ENCODE measurements at places on chromosomes 7 and 10.

GRCh38 chr10:86644152-86644793 is 10.1 kb upstream of the OPN4 start:
- no peak for DNase-seq

DNA sequence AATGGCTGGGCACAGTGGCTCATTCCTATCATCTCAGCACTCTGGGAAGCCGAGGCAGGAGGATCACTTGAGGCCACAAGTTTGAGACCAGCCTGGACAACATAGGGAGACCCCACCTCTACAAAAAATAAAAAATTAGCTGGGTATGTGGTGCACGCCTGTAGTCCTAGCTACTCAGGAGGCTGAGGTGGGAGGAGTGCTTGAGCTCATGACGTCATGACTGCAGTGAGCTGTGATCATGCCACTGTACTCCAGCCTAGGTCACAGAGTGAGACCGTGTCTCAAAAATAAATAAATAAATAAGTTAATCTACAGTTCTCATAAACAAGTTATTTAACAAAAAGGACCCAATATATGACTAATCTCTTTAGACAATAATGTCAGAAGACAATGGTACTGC is 76.2 kb downstream of the TPK1 start:
- no peak for DNase-seq

GRCh38 chr10:59243611-59244195 is 67.3 kb downstream of the PHYHIPL start:
- no peak for DNase-seq

GRCh38 chr7:68776326-68776725 is 821.9 kb upstream of the AUTS2 start:
- DNase-seq, result no peak

GRCh38 chr7:16318989-16319915 is 102.1 kb downstream of the CRPPA start:
- DNase-seq, result no peak

- DNase-seq, result no peak
Observed at GRCh38 chr10:56035489-56035888, 325.6 kb downstream of the ZWINT start.

- DNase-seq, result peak; percentile 4
Observed at GRCh38 chr7:99021941-99022560, 121.9 kb downstream of the SMURF1 start.
